ENCODE measurements at places on chromosomes 3 and 15.

GRCh38 chr3:12195231-12195630 lies 36.5 kb upstream of the TIMP4 start:
- DNase-seq, result no peak

DNA sequence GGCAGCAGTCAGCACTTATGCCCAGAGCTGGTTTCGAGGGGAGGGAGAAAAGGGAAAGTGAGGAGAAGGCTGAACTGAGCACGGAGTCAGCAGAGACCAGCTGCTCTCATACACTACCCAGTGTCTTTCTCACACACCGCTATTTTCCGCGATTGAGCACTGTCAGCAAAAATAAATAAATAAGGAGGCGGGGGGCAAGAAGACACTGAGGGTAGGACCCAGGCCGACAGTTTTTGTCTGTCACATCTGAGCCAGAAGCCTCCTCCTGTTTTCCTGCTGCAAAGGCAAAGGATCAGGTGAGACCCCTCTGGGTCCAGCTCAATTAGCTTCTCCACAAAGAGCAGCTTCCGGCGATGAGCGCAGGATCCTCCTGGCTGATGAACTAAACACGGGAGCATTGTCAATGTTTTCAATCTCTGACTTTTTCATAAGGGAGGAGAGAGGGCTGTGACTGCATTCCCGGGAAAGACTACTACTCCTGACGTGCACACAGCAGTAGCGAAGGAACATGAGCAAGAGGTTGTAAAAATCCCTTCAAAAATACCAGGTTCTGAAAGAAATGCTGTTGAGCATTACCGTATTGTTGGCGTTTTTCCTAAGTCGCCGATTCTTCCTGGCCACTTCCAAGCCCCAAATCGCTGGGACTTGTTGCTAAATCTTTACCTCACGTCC lies 1.3 kb downstream of the FRMD5 start:
- DNase-seq, result no peak

GRCh38 chr3:111971533-111972130 lies 7.2 kb upstream of the ABHD10 start:
- DNase-seq, result no peak

- peak; percentile 23 for DNase-seq
Observed at GRCh38 chr3:184005941-184006507, 11.7 kb downstream of the ABCC5 start.

DNA sequence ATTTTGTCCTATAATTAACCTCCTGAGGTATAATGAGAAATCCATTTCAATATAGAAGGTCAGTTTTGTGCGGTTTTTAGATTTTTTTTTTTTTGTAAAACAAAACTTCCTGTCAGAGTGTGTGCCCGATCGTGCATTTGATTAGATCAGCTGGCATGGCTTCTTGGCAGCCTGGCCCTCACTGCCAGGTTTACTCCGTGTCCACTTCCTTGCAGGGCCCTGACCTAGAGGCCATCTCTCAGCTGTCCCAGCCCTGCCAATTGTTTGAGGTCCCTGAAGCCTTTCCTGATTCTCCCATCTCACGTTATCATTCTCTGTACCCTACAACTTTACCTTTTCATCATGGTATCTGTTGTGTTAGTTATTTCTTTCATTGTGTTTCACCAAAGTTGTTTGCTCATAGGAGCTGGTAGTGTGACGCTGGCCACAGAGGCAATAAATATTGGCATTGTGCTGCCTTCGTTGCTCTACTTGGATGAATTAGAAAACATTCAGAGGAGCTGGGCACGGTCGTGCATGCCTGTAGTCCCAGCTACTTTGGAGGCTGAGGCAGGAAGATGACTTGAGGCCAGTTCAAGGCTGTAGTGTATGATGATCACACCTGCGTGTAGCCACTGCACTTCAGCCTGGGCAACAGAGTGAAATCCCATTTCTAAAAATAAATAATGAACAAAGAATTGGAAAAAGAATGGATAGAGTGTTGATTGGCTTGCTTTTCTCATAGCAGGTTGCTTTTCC lies 202.0 kb downstream of the GHSR start:
- DNase-seq, result no peak

DNA sequence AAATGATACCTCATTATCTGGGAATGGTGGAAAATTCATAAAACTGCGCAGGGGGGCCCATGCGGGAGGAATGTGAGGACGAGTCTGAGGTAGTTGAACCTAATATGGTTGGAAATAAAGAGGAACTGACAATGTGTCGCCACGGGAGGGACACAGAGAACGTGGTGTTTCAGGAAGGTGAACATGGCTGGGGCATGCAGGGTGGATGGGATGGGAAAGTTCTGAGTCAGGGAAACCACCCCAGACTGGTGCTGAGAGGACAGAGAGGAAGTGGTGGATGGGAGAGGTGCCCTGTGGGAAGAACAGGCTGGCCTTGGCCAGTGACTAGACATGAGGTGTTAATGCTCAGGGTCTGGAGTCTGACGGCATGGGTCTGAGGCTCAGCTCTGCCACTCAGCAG lies 137.1 kb upstream of the WNT5A start:
- no peak for DNase-seq

- DNase-seq, result no peak
Observed at GRCh38 chr3:155390351-155390750, 96.9 kb upstream of the STRIT1 start.

DNA sequence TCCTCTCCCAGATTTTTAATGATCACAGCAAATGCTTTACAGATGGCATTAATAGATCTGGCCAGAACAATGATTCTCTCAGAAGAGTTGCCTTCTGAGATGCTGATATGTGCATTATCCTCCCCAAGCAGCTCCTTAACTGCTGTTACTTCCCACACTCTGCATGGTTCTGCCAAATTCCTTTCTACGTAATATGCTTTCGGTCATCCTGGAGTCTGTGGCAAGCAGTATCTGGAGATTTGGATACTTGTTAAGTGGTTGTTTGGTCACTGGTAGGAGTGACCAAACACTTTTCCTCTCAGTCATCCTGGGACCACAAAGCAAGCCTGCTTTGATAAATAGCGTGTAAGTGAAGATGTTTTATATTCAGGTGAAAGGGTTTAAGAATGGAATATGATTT lies 71.1 kb upstream of the CCNL1 start:
- DNase-seq, result no peak

GRCh38 chr3:184656458-184656828 lies 55.4 kb downstream of the MAGEF1 start:
- no peak for DNase-seq

- DNase-seq, result no peak
Observed at GRCh38 chr15:40234783-40235182, 4.1 kb upstream of the PAK6 start.

DNA sequence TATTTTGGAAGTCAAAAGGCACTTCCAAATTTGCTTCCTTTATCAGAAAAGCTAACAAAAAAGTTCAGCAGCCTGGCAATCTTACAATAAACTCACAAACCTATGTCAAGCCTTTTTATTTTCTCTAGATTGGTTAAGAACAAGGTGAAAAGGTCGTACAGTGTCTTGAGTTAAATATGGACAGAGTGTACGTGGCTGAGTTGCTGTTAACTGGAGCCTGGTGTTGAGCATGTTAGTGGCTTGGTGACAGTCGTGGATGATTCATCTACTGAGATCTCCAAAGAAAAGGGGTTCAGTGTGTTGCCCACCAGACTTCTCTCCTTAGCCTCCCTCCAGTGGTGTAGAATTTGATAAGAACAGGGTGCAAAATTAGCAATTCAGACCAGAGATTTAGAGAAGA lies 89.7 kb downstream of the SSR3 start:
- DNase-seq, result no peak

GRCh38 chr3:160179906-160180305 lies 45.3 kb upstream of the C3orf80 start:
- no peak for DNase-seq

GRCh38 chr3:183278479-183279088 lies 25.5 kb downstream of the B3GNT5 start:
- no peak for DNase-seq

DNA sequence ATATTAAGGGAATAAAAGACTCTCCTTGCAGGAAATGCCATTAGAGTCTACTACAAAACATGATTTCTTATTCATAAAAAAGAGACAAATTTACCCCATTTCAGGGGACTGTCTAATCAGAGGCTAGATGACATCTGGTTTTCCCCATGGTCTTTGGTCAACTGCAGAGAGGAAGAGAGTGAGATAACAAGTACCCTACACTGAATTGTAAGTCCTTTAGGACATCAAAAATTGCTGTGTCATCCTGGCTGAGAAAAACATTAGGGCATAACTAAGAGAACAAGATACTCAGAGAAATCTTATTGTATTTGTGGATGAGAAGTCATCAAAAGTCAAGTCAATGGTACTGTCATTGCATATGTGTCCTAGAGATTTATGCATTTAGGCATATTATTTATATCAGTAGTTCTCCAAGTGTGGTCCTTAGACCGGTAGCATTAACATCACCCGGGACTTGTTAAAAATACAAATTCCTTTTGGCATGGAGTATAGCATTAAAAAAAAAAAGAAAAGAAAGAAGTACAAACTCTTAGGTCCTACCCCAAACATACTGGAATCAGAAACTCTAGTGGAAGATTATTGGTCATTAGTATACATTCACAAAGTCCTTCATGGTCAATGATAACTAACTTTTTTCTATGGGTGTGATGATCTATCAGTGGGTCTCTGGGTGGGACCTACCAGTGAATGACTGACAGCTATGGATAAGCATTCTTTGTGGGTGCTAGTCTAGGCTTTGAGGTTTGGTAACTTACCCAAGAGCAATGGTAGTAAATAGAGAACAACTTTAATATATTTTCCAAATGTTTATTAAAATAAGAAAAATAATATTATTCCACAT lies 29.0 kb upstream of the TBC1D5 start:
- no peak for DNase-seq

DNA sequence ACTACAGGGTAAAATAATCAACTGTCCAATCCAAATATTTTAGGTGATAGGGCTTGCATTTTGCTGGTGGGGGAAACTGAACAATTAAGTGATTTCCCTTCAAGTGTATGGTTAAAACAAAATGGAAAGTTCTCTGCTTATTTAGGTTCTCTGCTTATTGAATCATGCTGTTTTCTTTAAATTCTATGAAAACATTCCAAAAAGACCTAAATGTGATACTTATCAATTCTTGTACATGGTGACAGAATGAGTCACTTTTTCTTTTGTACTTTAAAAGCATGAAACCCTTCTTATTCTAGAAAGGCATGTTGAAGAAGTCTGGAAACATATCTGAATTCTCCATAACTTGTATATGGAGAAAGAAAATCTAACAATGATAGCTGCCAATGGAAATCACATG lies 192.6 kb downstream of the FMN1 start:
- DNase-seq, result no peak

DNA sequence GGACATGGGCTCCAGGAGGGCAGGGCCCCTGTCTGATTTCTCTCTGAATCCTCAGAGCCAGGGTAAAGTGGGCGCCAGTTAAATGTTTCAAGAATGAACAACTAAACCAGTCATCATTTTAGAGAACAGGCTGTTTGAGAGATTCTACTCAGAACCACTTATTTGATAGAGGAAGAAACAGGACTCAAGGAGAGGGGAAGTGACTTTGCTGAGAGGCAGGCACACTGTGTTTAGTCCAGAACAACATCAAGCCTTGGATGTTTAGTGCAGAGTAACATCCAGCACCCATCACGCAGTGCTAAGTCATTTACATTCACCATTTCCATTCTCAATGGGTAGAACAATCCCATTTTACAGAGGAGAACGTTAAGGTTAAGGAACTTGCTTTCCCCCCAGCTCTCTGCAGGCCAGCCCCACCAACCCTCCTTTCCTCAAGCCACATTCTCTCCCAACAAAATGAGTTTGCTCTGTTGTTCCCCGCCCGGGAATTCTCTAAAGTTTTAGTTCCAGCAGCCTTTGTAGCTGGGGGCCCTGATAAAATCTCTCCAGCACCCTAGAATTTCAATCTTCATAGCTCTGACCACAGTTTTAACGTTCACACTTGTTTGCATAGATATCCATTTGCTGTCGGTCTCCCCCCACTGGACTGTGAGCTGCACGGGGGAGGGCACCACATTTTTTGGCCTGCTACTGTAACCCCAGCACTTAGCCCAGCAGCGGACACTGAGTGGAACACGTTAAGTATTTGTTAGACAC lies 962 bp downstream of the NMNAT3 start:
- DNase-seq, result no peak

GRCh38 chr3:117101697-117102096 lies 392.1 kb downstream of the TUSC7 start:
- DNase-seq, result no peak

- no peak for DNase-seq
Observed at GRCh38 chr3:66495668-66496045, 5.2 kb downstream of the LRIG1 start.

DNA sequence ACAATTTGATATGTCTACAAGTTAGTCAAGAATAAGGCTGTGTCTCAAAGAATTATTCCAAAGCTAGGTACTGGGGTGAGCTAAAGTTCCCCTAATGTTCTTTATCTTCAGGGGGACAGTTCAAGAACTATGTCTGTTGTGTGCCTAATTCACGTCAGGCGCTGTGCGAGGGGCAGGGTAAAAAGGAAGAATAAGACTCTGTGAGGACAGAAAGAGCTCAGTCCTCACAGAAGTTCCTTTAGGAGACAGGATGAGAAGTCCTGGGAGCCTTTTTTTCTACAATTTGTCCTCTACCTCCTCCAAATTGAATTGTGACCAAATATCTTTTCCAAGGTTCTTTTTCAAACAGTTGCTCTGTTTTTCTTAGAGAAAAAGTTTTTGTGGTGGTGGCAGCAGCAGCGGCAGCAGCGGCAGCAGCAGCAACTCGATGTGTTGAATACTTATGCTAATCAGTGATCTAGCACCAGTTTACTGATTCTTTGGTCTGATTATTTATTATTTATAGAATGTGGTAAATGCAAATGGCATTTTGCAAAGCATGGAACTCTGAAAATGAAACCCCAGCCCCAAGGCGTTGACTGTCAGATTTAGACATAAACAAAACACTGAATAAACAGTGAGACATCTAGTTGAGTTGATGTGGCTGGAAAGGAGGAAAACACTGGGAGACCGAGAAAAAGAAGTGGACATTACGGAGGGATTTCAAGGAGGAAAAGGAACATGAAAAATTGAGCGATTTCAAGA lies 88.6 kb downstream of the GTPBP8 start:
- DNase-seq, result no peak

DNA sequence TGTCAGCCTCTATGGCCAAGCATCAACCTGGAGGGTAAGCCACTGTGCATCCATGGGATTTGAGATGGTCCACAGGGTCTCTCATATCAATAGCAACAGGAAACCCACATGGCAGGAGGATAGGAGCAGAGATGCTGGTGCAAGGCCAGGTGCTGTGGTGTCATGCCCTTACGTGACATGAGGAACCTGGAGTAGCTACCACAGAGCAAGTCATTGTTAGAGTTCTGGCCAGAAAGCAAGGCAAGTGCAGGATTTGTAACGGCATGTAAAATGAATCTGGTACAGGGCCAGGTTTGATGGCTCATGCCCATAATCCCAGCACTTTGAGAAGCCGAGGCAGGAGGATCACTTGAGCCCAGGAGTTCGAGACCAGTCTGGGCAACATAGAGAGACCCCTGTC lies 14.8 kb upstream of the ZNF774 start:
- no peak for DNase-seq

GRCh38 chr15:101192081-101192480 lies 59.8 kb downstream of the CHSY1 start:
- no peak for DNase-seq

GRCh38 chr3:149554826-149555225 lies 80.3 kb downstream of the TM4SF4 start:
- no peak for DNase-seq

GRCh38 chr3:100370756-100371155 lies 30.1 kb downstream of the TOMM70 start:
- DNase-seq, result no peak
